Cardiac fibroblast (primary cell): ENCODE measurements at places on chromosomes 7 and 10.
A peak's percentile ranks its signal among the peaks of the same experiment; 100 is the strongest.

- no peak for DNase-seq
Observed at GRCh38 chr10:108208038-108208437, 1043.5 kb upstream of the SORCS1 start.

- DNase-seq: peak; percentile 76
Observed at GRCh38 chr10:30829901-30830300, 200.3 kb upstream of the LYZL2 start.

DNA sequence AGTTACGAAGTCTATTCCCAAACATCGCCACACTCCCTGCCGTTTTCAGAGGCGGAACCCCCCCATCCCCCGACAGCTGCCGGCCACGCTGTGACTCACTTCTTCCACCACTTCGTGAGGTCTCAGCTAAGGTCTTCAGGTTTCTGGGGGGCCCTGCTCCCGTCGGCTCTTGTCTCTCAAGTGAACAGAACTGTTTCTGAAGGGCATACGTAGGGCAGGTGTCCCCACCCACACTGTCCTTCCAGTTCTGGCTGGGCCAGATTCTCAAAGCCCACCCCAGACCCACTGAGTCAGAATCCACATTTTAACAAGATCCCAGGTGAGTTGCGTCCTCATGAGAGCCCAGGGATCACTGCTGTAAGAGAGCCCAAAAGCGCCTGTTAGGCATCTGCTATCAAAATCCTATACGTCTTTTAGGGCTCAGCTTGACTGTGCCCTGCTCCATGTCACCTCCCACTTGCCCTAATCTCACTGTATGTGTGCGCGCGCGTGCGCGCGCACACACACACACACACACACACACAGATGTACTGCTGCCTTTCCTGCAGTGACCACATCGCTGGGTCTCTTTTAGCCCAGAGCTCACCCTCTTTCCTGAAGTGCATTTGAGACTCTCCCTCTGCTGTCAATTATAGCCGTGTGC is 78.8 kb downstream of the PROSER2 start:
- DNase-seq: peak; percentile 12

DNA sequence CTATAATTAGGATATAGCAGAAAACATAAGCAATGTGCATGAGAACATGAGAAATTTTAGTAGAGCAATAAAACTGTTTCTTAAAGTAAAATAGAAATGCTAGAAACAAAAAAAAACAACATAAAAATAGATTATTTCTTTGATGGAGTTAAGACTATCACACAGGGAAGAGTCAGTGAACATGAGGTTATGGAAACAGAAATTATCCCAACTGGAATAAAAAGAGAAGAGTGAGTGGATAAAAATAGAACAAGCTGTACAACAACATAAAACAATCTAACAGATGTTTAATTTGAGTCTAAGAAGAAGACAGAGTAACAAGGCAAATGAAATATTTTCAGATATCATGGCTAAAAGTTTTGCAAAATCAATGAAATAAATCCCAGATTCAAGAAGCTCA is 7.5 kb upstream of the OR6B1 start:
- no peak for DNase-seq

DNA sequence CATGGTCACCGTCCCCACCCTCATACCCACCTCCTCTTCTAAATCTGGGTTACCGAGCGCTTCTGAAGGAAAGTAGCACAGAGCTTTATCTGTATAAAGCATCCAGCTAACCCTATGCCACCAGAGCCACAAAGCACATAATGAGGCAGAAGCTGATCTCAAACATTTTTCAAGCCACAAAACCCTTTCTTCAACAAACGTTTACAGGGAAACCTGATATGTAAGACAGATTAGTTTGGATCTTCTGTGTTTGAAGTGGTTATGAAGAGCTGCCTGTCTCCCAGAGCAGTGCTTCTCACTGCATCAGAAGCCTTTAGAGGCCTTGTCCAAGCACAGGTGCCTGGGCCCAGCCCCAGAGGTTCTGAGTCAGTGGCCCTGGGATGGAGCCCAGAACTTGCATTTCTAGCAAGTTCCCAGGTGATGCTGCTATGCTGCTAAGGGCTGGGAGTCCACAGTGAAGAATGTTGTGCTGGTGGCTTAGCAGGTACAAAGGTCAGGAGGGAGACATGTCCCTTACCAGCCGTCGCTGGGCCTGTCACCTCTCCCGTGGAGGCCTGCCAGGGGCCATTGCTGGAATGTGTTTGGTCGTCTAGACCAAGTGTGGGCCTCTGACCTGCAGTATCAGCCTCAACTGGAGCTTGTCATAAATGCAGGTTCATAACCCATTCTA is 90.4 kb downstream of the TAF3 start:
- DNase-seq: no peak

GRCh38 chr10:1196656-1197055 is 140.5 kb downstream of the WDR37 start:
- no peak for DNase-seq

DNA sequence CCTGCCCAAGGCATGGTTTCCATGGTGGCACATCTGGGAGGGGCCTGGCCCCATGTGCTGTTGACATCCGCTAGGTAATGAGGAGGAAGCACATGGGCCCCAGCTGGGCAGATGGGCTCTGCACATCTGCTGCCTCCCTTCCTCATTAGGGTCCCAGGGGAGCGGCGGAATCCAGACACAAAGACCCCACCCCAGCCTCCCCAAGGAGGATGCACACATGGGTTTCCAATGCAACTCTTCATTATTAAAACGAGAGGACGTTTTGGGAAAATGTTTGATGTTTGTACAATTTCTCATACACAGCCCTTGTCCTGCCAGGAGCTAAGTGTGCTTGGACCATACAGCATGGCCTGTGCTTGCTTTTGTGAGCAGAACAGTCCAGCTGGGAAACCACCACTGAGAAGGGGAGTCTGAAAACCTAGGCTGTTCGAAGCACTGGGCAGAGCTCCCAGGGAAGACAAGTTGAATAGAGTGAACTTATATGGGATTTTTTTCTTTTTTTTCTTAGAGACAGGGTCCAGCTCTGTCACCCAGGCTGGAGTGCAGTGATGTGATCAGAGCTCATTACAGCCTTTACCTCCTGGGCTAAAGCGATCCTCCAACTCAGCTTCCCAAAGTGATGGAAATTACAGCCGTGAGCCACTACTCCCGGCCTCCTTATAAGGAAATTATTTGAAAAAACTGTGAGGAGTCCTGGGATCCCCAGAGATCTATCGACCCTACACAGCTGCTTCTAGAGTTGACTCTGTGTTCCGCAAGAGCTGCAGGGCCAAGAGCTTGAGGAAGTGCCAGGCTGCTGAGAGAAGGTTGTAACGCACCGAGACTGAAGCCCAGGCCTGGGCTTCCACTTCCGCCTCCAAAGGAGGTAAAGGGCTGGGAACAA is 23.4 kb downstream of the FAM107B start:
- DNase-seq: peak; percentile 16

DNA sequence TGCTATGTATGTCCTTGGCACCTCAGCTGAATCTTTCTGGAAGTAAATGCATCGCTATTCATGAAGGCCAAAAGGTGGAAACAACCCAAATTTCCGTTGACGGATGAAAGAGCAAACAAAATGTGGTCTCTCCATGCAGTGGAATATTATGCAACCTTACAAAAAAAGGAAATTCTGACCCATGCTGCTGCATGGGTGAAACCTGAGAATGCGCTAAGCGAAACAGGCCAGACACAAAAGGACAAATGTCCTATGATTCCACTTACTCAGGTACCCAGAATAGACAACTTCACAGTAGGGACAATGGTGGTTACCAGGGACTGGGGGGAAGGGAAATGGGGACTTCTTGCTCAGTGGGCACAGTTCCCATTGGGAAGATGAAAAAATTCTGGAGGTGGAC is 158.8 kb downstream of the CAMK1D start:
- no peak for DNase-seq

DNA sequence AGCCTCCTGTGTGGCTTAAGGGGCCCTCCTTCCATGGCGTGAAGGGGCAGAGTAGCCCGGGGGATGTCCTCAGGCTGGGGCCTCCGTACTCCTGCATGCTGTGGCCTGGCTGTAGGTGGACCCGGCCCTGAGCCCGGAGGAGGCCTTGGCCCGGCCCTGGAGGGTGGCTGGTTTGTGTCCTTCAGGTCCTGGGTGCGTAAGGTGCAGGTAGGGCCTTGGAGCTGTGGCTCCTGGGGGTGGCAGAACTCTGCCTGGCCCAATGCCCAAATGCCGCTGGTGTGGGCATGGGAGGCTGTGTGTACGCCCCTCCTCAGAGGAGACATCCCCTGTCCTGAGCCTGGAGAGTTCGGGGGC is 26.9 kb upstream of the AMZ1 start:
- no peak for DNase-seq

DNA sequence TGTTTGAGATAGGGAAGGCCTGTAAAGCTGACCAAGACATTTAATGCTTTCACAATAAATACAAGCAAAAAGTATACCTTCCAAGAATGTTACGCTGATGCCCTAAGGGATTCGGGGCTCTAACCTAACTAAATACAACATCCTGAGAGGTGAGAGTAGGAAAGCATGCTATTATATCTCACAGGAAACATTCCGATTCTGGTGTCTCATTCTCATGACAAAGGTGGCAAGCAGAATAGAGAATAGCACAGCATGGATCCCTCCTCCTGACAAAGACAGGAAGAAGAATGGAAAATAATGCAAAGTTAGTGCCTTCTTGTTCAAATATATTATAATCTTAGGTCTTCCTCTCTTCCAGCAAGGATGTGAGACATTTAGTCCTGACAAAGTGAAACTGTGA is 504.3 kb downstream of the TFEC start:
- no peak for DNase-seq

GRCh38 chr10:7100032-7100702 is 310.7 kb downstream of the SFMBT2 start:
- DNase-seq: no peak

DNA sequence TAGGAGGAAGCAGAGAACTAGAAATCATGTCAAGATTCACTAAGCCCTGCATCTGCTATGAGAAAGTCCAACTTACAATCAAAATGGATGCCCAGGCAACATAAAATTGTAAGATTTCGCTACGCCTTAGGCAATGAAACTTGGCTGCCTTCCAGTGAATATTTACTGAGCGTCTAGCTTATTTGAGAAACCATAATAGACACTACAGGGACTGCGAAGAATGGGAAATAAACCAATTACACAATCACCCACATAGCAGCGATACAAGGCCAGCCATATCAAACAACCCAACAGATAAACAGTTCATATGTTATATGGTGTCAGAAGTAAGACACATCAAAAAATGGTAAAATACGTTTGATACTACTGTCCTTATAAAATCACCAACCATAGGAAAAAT is 545.0 kb upstream of the C7orf33 start:
- DNase-seq: no peak
